GM12892 (cell line): ENCODE measurements at places on chromosomes 12 and 14.

GRCh38 chr12:76407710-76408109 lies 59.5 kb upstream of the BBS10 start:
- DNase-seq, result no peak

- DNase-seq, result no peak
Observed at GRCh38 chr12:16675438-16675837, 69.5 kb upstream of the LMO3 start.

GRCh38 chr12:112149596-112149995 lies 24.2 kb downstream of the TRAFD1 start:
- no peak for DNase-seq

DNA sequence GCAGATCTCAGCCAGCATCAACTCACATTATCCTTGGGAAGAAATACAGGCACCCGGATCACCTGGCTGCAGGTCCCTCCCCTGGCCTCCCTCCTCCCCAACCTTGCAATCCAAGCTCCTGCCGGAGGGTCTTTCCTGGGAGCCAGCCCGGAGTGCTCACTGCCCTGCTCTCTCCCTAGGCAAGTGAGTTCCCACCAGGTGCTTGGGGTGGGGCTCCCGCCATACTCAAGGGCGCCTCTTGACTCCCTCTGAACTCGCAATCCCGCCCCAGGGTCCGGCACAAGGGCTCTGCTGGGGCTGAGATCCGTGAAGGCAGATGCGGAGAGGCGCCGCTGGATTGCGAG lies 1.2 kb upstream of the CEP170B start:
- DNase-seq, result peak; percentile 32

DNA sequence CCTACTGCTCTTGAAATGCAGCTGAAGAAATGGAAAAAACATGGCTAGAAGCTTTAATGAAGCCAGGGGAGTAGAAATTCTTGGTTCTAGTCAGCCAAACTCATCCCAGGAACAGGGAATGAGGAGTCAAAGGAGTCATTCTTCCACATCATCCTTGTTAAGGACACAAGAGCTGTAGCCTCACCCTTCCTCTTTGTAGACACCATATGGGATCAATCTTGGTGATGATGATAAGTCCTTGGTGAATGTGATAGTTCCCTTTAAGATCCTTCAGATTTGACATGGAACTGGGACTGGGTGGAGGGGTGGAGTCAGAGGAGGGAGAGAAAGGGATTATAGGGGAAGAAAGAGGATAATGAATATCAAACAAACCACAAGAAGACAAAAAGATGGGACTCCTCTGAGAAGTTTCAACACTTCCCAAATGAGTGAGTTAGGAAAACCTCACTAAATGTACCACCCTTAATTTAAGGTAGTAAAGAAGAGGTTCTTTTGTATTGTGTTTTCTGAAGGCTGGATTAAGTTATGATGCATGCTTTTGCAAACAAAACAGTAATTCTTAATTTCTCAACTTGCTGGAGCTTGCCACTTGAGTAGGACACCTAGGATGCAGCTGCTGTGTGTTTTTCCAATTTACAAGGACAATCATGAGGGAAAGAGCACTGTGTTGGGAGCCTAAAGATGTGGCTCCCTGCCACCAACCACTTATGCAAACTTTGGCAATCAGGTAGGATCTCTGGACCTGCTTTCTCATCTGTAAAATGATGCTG lies 104.0 kb downstream of the WIF1 start:
- DNase-seq, result no peak

- no peak for DNase-seq
Observed at GRCh38 chr12:125346362-125346761, 281.1 kb downstream of the AACS start.

- no peak for DNase-seq
Observed at GRCh38 chr12:7142056-7142644, 12.0 kb downstream of the CLSTN3 start.

- DNase-seq, result no peak
Observed at GRCh38 chr12:93737457-93738198, 60.5 kb downstream of the CRADD start.

DNA sequence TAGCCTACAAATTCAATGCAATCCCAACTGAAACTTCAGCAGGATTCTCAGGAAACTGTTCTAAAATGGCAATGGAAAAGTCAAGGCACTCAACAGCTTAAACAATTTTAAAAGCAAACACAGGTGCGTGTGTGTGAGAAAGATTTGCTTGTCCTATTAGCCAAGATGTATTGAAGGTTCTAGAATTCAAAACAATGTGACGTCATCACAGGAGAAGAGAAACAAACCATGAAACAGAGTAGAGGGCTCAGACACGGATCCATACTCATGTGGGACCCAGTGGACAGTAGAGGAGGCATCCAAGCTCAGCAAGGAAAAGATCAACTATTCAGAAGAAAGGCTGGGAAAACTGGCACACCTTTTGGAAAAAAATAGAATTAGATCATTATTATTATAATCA lies 152.8 kb upstream of the DHRS4 start:
- no peak for DNase-seq

- DNase-seq, result no peak
Observed at GRCh38 chr14:26463136-26463535, 134.7 kb downstream of the NOVA1 start.

GRCh38 chr14:54785778-54786770 lies 116.6 kb downstream of the GCH1 start:
- DNase-seq, result no peak

- DNase-seq, result no peak
Observed at GRCh38 chr12:100346660-100347059, 10.2 kb upstream of the SLC17A8 start.

GRCh38 chr12:12668005-12668404 lies 28.0 kb downstream of the GPR19 start:
- DNase-seq, result no peak

DNA sequence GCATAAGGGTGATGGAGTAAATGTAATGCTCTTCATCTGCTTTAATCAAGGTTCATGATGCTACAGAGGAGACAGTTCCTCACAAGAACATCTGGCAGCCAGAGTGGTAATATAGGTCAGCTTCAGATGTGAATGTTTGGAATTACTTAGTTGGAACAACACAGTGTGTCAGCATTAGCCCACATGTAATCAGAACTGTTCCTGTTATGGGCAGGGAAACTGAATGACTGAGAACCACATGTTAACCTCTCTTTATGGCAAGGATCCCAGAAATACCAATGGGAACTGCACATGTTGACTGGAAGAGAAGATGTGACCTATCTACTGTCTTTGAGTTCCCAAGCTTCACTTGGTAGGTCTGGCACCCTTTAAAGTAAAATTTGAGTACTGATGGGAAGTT lies 390.1 kb upstream of the PDE3A start:
- DNase-seq, result no peak

GRCh38 chr14:36661506-36662257 lies at the start of gene PAX9:
PAX9 (plus strand) TSS chr14:36661860; CDS start chr14:36662090, 230 bp downstream.
- no peak for DNase-seq

DNA sequence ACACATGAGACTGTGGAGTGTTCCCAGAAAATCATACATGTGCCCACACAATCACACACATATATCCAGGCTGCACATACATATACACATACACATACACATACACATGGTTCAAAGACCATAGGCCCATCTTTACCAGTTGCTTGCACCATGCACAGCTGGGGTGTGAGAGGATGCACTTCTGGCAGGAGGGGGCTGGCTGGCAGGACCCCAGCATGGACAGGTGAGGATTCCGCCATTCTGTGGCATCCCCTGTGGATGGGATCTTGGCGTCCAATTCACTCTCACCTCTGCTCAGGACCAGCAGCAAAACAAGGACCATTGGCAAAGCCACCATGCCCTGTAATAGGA lies 7.0 kb downstream of the ITGB7 start:
- DNase-seq, result no peak

DNA sequence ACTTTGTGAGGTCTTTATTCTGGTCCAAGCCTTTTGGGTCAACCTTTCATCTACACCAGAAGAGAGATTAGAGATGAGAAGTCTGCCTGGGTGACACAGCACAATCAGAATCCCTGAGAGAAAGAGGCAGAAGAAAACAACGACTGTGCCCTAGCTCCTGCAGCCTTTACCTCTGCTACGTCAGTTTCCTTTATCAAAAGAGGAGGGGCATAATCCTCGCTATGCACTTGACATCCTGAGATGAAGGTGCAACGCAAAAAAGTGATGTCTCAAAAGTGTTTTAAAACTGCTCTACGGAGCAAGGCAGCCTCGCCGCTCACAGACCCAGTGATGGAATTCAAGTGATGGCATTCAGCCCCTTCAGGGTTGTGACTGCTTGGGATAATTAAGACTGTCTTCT lies 21.7 kb downstream of the ZDHHC22 start:
- no peak for DNase-seq

- DNase-seq, result peak; percentile 70
Observed at GRCh38 chr14:39114073-39114838, at the start of gene GEMIN2. GEMIN2 (plus strand) TSS chr14:39114323; CDS start chr14:39114339, 16 bp downstream.

DNA sequence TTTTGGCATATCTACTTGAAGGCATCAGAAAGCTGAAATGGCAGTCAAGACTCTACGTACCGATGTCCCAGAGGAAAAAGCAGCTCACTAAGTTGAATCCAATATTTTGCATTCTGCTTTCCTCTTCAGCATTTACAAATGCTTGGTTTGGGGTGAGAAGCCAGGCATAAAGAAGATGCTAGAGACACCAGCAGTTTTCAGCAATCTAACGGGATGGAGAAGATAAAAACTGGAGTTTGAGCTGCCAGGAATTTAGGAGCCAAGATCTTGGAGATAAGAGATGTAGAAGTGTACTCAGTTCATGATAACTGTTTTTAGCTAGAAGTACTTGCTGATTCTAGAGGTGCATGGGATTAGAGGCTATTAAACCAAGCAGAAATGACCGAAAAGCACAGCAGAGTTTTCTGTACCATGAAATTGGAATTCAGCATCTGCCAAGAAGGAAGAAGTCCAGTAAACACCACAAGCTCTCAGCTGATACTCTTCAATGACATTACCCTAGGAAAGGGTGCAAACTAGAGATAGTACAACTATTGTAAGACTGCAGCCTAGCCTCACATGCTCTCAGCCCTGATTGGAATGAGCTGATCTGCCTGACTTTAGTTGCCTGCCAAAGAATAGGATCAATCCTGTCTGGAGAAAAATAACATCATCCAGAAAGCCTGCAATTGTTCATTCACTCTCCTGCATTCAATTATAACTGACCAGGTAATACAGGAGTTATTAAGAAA lies 7.4 kb upstream of the ALDH1L2 start:
- DNase-seq, result no peak

DNA sequence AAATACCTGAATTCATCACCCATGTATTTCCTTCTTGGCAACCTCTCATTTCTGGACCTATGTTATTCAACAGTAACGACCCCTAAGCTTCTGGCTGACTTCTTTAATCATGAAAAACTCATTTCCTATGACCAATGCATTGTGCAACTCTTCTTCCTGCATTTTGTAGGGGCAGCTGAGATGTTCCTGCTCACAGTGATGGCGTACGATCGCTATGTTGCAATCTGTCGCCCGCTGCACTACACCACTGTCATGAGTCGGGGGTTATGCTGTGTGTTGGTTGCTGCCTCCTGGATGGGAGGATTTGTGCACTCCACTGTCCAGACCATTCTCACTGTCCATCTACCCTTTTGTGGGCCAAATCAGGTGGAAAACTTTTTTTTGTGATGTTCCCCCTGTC lies 356 bp downstream of the OR4Q2 start:
- DNase-seq, result no peak

DNA sequence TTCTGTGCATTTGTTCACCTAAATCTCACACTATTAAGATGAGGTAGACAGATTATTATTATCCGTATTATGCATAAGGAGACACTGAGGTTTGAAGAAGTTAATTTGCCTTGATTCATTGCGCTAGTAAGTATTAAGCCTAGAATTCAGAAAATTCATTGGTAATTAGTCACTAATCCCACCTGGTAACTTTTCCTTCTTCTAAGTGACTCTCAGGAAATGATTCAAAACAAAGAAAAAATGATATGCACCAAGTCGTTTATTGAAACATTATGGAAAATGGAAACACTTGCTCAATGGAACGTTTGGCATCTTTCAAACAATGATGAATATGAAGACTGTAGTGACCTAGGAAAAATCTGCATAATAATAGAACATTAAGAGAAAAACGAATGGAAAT lies 15.2 kb downstream of the RFX4 start:
- DNase-seq, result no peak

- DNase-seq, result no peak
Observed at GRCh38 chr12:117919479-117919878, 49.3 kb downstream of the KSR2 start.

DNA sequence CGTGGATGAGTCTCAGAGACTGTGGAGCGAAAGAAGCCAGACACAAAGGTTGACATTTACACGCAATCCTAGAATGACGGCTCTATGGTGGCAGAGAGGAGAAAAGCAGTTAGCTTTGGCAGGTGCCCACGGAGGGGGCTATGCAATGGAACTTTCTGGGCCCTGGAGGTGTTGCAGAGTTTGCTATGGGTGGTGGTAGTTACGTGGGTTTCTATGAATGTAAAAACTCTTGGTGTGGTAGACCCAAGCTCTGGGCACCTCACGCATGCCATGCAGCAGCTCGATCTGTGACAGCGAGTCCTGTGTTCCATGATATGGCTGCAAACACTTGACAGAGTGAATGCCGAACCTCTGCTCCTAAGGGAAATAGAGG lies 5.0 kb upstream of the INF2 start:
- DNase-seq, result no peak

DNA sequence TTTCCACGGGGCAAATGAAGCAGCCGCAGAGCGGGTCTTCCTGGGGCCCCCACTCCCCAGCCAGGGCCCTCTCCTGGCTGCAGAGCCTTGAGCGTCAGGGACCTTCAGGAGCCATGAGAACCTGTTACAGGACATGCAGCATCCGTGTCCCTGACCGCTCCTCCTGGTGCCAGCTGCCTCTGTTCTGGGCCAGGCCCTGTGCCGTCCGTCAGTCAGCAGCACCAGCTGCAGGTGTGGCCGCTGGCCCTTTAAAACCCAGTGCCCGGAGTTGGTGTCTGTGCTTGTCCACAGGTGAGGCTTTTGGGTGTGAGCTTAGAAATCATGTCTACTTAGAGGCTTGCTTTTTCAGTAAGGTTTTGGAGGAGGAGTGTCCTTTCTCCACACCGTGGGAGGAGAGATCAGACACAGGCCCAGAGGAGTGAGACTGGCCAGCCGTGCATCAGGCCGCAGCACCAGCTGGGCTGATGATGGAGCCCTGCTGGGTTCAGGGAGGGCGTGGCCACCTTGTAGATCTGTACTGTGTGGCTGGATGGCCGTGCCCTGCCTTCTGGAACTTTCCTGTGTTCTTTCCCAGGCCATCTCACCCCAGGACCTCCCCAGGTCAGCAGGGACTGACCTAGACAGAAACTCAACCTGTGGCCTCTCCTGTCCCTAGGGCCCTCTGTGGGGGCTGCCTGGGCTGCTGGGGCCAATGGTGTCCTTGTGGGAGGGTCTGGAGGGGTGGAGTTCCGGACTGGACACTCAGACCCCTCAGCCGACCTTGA lies 27.1 kb downstream of the AACS start:
- DNase-seq, result no peak
